Amniotic epithelial cell (primary cell): ENCODE measurements at places on chromosomes 1 and 21.

DNA sequence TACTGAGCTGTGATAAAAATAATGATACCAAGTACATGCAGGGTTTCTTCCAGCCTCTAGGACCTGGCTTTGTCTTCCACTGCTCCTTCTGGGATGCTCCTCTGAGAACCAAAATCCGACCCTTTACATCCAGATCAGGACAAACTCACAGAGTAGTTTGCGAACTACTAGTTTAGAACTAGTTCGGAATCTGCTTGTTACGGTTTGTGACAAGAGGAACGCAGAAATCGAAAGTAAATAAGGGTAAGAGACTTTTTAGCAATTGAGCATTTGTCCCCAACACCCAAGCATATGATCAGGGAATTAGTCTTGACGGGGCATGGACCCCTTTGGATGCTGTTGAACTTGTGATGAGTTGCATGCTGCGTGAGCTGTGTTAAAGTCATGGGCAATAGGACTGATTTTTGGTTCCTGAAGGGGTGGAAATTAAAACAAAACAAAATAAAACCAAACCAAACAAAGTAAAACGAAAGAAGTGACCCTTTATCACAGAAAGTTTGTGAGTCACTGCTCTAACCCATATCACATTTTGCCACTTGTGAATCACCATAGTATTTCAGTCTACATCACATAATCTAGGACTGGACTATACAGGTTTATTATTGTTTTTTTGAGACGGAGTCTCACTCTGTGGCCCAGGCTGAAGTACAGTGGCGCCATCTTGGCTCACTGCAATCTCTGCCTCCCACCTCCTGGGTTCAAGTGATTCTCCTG lies 35.7 kb upstream of the ERRFI1 start:
- DNase-seq, result peak; percentile 86

GRCh38 chr1:74618974-74619373 lies 54.6 kb downstream of the ERICH3 start:
- DNase-seq, result no peak

- DNase-seq, result no peak
These were observed 21.2 kb upstream of the MYOCOS start for GRCh38 chr1:171600862-171601261.

- peak; percentile 32 for DNase-seq
These were observed 117.1 kb downstream of the FOXD2 start for GRCh38 chr1:47554901-47555300.

DNA sequence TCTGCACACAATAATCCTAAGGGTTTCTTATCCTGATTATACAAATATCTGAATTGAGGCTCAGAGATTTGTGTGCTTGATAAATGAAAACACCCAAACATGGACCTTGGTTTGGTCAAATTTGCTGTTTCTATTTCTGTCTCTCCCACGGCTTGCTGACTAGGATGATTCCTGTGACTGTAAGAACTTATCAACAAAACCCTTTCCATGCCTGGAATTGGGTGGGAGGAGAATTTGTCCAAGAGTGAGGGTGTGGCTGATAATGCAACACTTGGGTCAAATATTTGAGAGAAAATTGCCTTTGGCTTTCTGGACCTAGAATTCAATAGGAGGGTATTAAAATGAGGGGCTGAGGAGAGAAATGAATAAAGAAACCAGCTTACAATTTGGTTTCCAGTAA lies 48.0 kb downstream of the RHBG start:
- no peak for DNase-seq

GRCh38 chr1:169890761-169891538 lies 2.7 kb downstream of the SCYL3 start:
- DNase-seq, result no peak

GRCh38 chr1:83527987-83528386 lies 470.9 kb downstream of the TTLL7 start:
- DNase-seq, result no peak

DNA sequence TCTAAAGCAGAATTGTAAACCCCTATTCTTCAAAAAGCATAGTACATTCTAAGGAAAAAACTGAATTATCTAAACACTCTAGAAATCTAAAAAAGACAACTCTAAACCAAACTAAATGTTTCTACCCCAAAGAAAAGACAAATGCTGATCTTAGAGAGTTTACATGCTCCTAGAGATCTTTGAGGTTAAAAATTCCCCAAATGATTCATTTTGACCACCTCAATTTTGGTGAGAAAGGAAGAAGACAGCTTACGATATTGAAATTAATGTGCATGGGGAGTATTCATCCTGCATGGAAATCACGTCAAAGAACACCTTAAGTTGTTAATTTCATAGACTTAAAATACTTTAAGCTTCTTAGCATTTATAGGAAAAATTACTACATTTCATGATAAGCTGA lies 377.8 kb upstream of the RUNX1 start:
- no peak for DNase-seq

GRCh38 chr1:15577691-15578090 lies 7.2 kb downstream of the AGMAT start:
- DNase-seq, result no peak

DNA sequence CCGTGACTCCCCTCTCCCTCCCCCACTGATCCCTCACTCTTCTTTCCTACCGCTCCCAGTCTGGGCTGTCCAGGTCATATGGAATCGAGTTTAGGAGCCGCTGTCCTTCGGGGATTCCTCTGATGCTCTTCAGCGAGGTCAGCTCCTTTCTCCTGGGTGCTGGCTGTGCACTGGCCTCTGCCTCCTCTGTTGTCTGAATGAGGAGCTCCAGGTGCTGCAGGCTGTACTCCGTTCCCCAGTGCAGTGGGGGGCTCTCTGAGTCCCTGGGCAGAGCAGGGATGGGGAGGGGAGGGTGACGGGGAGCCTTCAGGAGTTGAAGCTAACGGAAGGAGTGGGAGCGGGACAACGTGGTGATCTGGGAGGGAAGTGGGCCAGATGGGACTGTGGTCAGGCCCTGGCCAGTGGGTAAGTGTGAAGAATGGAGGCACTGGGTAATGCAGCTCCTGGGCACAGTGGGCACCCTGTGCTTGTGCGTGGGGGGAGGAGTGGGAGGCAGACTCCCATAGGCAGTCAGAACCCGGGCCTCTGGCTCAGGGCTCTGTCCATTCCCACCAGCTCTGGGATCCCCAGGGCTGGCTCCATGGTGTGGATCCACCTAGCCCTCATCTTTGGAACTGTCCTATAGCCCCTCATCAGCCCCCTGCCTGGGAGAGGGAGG lies 59.5 kb upstream of the TLR5 start:
- DNase-seq, result no peak

DNA sequence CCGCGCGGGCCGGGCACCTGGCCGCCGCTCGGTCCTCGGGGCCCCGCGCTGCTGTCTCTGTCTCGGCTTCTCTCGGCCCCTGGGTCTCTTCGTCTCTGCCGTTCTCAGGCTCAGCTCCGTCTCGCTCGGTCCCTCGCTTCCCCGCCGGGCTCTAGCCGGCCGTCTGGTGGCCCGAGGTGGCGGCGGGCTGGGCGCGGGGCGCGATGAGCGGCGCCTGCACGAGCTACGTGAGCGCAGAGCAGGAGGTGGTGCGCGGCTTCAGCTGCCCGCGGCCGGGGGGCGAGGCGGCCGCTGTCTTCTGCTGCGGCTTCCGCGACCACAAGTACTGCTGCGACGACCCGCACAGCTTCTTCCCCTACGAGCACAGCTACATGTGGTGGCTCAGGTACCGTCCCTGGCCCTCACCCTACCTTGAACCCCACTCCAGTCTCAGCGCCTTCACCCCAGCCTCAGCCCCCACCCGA lies 355 bp downstream of the SHISAL2A start:
- no peak for DNase-seq

- no peak for DNase-seq
These were observed 7.2 kb downstream of the CBR1 start for GRCh38 chr21:36076878-36077655.

DNA sequence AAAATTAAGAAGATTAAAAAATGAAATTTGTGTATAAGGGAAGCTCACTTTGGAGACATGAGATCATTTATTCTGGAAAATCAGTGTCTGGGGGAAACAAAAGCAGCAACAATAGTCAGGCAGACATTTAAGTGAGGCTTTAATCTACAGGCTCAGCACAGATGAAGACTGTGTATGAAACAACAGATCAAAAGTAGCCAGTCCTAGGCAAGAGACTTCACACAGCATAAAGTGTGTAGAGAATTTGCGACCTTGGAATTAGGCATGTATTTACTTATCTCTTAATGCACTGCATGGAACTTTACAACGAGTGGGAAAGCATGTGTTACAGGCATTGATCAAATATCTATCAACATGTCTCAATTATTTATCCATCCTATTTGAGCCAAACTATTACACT lies 1099.9 kb downstream of the PLA2G4A start:
- DNase-seq, result no peak

GRCh38 chr1:205359771-205360565 lies 3.2 kb upstream of the KLHDC8A start:
- DNase-seq, result no peak

GRCh38 chr21:42539931-42540343 lies 26.3 kb downstream of the SLC37A1 start:
- DNase-seq, result no peak

DNA sequence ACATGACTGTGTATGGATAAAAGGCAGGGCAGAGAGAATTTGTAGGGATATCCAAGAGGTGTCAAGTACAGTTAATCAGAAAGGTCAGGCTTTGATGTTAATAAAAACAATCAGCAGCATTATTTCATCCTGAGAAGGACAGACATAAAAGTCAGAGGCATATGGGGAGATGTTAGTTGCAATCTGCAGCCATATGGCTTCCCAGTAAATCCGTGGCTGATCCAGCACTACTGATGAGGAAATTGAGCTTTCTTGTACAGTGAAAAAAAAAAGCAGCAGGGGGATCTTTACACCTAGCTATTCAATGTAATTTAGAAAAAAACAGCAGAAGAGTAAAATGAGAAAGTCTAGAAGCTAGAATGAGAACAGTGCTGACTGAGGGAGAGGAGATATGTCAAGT lies 2.2 kb upstream of the SPRR1B start:
- no peak for DNase-seq

- no peak for DNase-seq
These were observed 37.2 kb upstream of the PDC start for GRCh38 chr1:186498071-186498470.

DNA sequence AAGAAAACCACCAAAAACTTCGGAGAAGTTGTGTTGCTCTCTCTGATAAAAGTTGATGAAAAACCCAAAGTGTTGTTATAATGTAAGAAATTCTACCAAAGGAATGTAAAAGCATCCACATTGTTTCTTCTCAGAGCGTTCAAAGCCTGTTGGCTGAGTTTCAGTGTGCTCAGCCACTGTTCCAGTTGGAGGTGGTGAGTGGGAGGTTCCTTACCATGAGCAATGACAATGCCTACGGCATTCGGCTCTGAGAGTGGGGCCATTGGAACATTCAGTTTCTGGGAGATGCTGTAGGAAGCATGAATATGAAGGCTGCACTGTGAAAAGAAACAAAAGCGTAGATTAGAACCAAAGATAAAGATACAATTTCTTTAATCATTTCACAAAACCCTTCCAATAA lies 20.5 kb upstream of the MYBPHL start:
- no peak for DNase-seq

- DNase-seq, result no peak
These were observed 75.2 kb upstream of the KCNA3 start for GRCh38 chr1:110749960-110750359.

DNA sequence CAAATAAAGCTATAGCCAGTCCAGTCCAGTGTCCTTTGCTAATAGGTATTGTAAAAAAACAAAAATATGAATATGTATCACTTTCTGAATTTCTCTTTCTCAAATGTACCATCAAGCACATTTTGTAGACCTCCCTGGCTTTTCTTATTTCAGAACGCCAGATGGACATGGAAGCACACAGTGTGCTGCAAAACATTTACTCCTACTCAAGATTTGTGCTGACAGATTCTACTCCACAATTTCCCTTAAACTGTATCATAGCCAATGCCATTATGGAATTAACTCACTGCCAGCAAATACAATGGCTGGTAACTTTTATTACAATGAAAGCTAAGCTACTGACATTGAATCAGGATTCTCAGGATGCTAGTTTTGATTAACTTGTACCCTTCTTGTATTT lies 30.8 kb upstream of the PLPPR4 start:
- no peak for DNase-seq

DNA sequence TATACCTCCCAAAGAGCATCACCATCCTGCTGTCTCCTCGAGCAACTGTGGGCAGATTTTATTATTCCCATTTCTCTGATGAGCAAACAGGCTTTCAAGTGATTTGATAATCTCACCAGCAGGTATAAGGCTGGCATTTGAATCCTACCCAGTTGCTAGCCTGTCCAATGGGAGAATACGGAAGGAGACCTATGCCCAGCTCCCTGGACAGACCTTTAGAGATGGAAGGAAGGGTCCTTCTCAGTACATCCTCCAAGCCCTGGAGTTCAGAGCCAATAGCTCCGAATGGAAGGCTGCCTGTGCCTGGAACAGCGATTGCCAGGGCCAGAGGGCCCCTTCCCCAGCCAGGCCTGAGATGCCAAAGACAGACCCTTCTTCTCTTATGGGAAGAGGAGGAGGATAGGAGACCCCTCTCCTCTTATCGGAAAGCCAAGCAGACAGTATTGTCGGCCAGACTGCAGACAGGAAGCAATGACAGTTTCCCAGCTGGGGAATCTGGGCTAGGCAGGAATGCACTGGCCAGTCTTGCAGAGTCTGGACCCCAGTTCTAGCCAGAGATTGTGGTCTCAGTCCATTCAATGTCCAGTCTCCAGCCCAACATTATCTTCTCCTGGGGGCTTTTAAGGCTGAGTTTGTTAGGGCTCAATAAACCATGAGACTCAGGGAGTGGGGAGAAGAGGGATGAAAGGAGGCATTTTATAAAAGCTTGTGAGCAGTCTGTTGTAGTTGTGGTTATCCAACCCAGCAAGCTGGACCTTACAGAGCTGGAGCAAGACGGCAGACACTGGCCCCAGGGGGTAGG lies 2.0 kb downstream of the IFFO2 start:
- no peak for DNase-seq

GRCh38 chr1:40404670-40405462 lies 31.3 kb downstream of the SMAP2 start:
- peak; percentile 64 for DNase-seq

DNA sequence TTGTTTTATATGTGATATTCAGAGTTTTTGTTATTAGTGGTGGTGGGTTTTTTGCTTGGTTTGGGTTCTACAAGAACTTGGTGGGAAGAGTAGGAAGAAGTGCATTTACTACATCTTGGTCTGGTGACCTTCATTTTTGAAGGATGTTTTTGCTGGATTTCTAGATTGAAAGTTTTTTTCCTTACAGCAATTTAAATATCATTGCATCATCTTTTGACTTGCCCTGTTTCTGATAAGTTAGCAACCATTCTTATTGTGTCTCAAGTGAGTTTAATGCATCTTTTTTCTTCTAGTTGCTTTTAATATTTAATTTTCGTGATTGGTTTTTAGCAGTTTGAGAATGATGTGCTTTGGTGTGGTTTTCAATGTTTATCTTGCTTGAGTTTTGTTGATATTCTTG lies 447.7 kb downstream of the DISC1 start:
- DNase-seq, result no peak

GRCh38 chr1:1839311-1839965 lies 51.4 kb downstream of the GNB1 start:
- no peak for DNase-seq

DNA sequence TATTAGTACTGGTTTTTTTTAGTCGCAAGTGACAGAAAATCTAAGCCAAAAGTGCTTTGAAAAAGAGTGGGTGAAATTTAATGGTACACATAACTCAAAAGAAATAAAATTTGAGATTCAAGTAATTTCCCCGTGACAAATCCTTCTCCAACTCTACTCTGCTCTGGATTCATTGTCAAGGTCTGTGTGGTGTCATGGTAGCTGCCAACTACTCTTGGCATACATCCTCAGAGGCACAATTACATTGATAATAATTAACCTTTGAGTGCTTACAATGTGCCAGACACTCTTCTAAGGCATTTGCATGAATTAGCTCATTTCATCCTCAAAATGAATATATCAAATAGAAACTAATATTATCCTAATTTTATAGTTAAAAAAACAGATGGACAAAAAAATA lies 1153.9 kb upstream of the NCAM2 start:
- DNase-seq, result no peak
